ENCODE measurements at places on chromosomes 16 and 17. TPM values are rescaled to one million over a fixed set of nuclear protein-coding genes. Genes with fewer than 3 reads are reported as not detected.

The KIF18B gene
- total RNA-seq = 2.5 TPM

The SHCBP1 gene
- total RNA-seq = 12.8 TPM

The AOC2 gene
- total RNA-seq = 0.42 TPM

The KRT33B gene
- not detected for total RNA-seq

The ATXN1L gene
- 17.9 TPM for total RNA-seq

The WFIKKN2 gene
- total RNA-seq = 0.37 TPM

The ULK2 gene
- 51.7 TPM for total RNA-seq

The ATP2A3 gene
- total RNA-seq = 7.1 TPM

The CD79B gene
- total RNA-seq = 1.3 TPM

The CACNG1 gene
- 0.53 TPM for total RNA-seq

The IGFBP4 gene
- total RNA-seq = 111 TPM

The CX3CL1 gene
- total RNA-seq = 2.1 TPM

The MFAP4 gene
- 123 TPM for total RNA-seq

The RNU2-1 gene
- not detected for total RNA-seq

The GCGR gene
- total RNA-seq = not detected

The ADAP2 gene
- total RNA-seq = 15.1 TPM

The AOC3 gene
- 40.6 TPM for total RNA-seq

The CIITA gene
- 5.6 TPM for total RNA-seq

The GAST gene
- not detected for total RNA-seq

The HES7 gene
- not detected for total RNA-seq

The TBC1D3B gene
- total RNA-seq = 2.1 TPM

The GCSH gene
- 30.0 TPM for total RNA-seq

The PLK1 gene
- 3.5 TPM for total RNA-seq

The ZNF768 gene
- total RNA-seq = 17.7 TPM

The OTOA gene
- 0.42 TPM for total RNA-seq

The HOXB9 gene
- 0.85 TPM for total RNA-seq

The AGRP gene
- not detected for total RNA-seq

The PMP22 gene
- total RNA-seq = 191 TPM

The ERN2 gene
- 2.0 TPM for total RNA-seq

The RAMP2 gene
- total RNA-seq = 16.0 TPM

Measured in urinary bladder (tissue), 4 donors.